Stimulated activated CD8-positive, alpha-beta memory T cell treated with anti-CD3 and anti-CD28 coated beads, Interleukin-4, amount 100 ng/mL, for 1 hour (primary cell): ENCODE measurements at places on chromosomes 12 and 14.

GRCh38 chr12:132238488-132238854, 90.9 kb downstream of the GALNT9 start:
- DNase-seq: no peak

DNA sequence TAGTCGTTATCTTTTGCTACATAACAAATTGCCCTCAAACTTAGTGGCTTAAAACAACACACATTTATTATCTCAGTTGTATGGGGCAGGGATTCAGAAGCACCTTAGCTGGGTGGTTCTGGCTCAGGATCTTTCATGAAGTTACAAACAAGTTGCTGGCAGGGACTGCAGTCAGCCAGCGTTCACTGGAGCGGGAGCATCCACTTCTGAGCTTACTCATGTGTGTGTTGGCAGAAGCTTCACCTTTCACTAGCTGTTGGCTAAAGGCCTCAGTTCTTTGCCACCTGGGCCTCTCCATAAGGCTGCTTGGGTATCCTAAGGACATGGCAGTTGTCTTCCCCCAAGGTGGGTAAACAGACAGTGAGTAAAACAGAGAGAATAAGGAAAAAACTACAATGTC, 365.7 kb downstream of the RPS29 start:
- no peak for DNase-seq

DNA sequence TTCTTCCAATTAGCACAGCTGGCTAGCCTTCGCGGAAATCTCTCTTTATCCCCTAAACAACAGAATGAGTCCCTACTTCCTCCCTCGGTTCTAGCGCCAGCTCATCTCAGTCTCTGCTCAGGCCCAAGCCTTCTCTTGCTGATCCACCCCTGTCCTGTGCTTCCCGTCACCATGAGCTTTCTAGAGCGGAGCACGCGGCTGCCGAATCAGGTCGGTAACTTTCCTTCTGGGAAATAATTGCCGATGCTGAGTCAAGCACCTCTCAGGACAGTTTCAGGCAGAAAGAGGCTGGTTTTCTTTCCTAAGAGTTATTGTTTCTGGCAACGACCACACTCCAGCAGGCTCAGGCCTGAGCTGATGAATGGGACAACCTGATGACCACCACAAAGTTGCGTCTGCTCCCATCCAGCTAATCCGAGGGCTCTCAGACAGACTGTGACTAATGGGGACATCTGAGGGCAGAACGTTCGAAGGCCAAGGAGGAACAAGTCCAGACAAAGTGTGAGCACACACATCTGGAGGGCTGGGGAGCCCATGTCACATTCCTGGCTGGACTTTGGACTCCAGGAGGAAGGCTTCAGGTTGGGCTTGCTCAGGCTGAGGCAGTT, 13.6 kb upstream of the GPR68 start:
- DNase-seq: no peak

DNA sequence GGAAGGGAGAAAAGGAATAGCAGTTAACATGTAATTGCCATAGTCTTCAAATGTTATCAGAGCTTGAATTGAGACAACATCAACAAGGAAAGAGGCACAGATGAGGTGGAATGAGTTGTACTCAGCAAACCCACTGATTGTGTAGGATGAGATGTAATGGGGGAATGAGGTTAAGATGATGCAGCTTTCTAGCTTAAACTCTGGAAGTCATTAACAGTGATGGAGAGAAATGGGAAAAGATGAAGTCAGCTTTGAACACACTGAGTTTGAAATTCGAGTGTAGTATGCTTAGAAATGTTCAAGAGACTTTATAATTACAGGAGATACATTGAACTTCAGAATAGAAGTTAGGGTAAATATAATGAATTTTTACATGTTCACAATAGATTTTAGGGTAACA, 106.9 kb downstream of the PRKD1 start:
- no peak for DNase-seq

DNA sequence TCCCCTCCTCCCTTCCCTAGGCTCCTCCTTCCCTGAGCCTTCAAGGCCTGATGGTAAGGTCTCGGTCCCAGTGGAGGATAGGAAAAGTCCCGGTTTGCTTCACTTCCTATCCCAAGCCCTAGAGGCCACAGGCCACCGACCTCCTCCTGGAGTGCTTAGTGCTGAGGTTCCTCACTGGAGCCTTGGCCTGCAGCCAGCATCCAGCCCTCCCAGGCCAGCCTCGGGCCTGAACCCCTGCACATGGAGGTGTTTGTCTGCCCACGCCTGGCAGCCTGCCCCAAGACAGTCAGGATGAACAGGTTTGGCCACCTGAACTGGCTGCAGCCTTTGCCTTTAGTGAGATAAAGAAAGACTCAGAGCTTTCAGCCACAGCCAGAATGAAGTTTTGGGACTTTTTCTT, 15.8 kb upstream of the KRT7 start:
- DNase-seq: no peak

DNA sequence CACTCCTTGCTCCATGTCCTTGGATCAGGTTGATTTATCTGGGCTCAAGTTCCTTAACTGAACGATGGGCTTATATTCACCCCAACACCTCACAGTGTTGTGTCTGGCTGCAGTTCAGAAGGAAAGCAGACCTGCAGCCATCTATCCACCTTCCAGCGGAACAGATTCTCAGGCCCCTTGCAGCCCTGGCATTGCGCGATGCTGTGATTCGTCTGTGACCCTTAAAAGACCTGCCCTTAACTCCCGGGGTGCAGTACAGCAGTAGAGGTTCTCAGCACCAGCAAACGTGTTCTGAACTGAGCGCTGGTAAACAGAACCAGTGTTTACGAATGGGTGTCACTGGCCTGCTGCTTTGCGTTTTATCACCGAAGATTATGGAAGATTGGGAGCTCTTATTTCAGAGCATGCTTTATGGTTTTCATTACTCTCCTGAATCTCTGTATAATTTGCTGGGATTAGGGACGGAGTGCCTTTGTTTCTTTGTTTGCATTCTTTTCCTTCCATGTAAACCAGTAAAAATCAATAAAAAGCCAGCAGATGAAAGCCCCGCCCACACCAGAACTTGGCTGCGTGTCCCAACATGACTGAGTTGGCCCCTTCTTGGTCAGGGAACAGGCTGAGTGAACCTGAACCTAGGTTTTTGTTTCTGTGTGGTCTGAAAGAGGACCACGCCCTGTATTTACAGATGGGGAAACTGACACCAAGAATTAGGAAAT, 286.7 kb upstream of the CRY1 start:
- DNase-seq: no peak
